ENCODE measurements at places on chromosomes 3 and 15. TPM values are rescaled to one million over a fixed set of nuclear protein-coding genes. Genes with fewer than 3 reads are reported as not detected.

Gene SEMA5B
- total RNA-seq, result 19.9 TPM

Gene SENP8
- 3.6 TPM for total RNA-seq

Gene GOLGA6L7
- total RNA-seq, result not detected

Gene TF
- 0.06 TPM for total RNA-seq

All from H1 (cell line).